A172 (cell line): ENCODE measurements at places on chromosomes 7 and 10. TPM values are rescaled to one million over a fixed set of nuclear protein-coding genes. Genes with fewer than 3 reads are reported as not detected.

DNA sequence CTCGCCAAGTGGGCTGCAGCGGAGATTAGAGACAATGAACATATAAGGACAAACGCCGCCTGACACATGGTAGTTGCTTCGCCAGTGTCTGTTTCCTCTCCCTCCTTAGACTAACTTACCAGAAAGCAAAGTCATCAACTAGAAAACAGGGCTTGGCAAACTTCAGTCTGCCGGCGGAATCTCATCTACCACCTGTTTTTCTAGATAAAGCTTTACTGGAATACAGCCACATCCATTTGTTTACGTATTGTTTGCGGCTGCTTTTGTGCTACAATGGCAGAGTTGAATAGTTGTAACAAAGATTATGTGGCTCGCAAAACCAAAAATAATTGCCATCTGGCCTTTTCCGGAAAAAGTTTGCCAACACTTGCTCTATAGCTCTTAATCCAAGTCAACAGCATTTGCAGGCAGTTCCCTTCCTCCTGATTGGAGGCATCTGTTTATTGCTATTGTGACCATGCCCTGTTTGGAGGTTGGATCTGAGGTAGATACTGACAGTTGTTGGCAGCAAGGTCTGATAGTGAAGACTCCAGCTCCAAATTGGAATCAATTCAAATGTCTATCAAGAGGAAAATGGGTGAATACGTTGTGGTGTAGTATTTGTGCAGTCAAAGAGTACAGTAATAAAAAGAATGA is 260.6 kb downstream of the POU6F2 start:
- peak; percentile 13 for DNase-seq

PRXL2A gene
- total RNA-seq: 28.0 and 31.4 TPM in 2 replicates

DNA sequence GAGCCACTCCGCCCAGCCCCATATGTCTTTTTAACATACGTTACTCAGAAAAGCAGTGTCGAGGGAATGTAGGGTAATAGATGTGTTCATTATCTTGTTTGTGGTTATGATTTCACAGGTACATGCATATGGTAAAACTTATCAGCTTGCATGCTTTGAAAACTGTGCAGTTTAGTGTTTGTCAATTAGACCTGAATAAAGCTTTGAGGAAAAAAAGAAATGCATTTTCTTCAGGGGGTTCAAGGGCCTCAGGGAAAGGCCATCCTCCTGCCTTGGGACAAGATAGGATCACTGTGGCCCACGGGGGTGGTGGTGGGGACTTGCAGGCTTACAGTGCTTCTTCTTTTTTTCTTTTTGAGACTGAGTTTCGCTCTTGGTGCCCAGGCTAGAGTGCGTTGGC is 16.0 kb upstream of the C10orf95 start:
- no peak for DNase-seq

DNA sequence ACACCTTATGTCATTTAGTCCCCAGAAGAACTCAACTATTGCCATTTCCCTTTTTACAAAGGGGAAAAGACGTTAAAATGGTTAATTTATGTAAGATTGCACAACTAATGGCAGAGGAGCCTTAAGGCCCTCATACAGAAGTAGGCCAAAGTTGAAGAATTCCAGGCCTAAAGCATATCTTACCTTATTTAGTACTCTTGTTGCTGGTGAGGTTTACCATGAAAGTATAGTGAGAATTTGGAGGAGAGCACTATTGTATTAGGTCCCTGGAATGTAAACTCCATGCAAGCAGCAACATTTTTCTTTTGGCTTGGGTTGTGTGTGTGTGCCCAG is 731 bp upstream of the CRPPA start:
- no peak for DNase-seq

DNA sequence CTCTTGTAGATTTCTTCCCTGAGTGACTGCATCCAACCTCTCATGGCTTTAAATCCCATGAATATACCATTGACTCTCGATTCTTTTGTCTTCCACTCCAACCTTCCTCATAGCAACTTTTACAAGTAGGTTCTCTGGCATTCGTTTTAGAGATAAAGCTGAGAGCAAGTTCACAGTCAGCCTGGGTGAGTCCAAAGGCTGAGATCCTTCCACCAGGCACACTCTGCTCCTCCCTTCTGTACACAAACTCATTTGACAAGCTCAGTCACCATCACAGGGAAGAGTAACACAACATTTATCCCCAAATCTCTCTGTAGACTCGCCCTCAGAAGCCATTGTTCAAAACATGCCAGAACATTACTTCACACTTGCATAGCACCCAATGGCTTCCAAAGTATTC is 10.9 kb downstream of the CTTNBP2 start:
- no peak for DNase-seq
